EH (cell line): ENCODE measurements at places on chromosomes 7 and 10.

DNA sequence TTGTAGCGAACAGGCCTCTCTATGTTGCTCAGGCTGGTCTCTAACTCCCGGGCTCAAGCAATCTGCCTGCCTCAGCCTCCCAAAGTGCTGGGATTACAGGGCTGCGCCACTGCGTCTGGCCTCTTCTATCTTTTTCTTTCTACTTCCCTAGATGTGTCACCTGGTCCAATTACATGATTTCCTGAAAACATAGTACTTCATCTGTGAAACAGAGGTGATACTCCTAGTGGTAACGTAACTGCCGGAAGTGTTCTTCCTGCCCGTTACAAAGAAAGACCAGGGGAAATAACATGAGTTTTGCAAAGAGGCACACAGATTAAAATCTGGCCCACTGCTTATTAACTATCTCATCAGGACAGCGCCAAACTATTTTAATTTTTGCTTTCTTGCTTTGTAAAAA, 18.4 kb upstream of the HGF start:
- no peak for DNase-seq

- DNase-seq: no peak
Observed at GRCh38 chr10:84453303-84453702, 124.9 kb downstream of the CCSER2 start.

GRCh38 chr7:27688056-27688455, 25.4 kb upstream of the HIBADH start:
- DNase-seq: no peak

GRCh38 chr10:72334825-72335393, 19.8 kb downstream of the DNAJB12 start:
- no peak for DNase-seq

DNA sequence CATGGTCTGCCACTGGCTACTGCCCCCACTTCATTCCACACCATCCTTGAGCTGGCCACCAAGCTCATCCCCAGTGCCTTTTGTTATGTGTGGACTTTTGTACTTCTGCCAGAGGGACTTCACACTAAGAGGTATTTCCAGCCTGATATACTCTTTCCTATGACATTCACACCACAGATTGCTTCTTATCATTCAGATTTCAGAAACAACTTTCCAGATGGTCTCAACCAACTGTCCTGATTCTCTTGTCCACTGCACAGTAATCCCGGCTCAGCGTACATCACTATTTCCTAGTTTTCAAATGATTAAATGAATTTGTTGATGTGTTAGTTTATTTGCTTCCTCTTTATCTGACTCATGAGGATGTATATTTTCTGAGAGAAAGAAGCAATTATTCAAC, 7.1 kb downstream of the CDC14C start:
- no peak for DNase-seq

DNA sequence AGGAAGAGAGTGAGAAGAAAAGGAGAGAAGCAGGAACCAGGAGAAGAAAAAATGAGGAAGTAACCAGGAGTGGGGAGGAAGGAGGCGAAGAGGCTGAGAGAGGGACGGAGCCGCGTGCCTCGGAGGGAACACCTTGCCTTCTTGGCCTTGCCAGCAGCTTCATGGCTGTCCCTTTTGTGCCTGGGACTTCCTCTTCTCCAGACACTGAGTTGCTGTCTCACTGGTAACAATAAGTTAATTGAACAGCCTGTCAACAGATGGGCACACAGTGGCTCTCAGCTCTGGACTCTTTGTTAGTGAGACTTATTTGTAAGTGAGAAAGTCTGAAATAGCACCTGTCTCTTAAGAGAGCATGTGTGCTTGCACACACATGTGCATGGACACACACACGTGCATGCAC, 83.2 kb downstream of the GATA3 start:
- DNase-seq: no peak

DNA sequence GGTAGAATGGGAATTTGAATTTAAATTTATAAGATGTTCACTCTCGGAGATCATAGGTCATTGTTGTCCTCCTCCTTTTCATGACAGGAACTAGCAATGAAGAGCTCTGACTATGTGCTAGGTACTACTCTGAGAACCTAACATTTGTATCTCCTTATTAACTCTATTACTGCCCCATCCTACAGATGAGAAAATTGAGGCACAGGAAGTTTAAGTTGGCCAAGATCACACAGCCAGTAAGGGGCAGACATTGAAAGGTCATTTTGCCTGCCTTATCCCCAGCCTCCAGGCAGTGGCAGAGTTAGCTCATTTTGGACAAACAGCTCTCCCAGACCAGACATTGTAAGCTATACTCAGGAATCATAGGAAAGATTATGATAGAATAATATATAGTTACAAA, 6.0 kb downstream of the SRGN start:
- DNase-seq: peak; percentile 41

- DNase-seq: no peak
Observed at GRCh38 chr7:24980534-24981170, 674 bp upstream of the OSBPL3 start.

GRCh38 chr10:119643306-119644204, 7.6 kb upstream of the BAG3 start:
- DNase-seq: peak; percentile 35

DNA sequence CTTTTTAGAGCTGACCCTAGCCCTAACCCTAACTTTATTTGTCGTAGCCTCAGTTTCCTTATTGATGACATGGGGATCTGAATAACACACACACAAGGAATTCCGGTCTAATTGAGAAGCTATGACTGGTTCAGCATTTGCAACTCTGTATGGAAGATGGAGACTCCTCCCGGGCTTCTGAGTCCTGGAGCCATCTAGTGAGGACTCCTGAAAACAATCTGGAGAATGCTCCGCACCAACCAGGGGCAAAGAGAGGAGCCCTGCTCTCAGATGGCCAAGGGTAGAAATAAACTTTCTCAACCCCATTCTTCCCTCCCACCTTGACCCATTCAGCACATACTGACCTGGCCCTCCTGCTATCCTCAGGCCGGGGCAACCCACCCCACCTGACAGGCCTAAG, 26.4 kb downstream of the MBL2 start:
- DNase-seq: no peak

- DNase-seq: peak; percentile 96
Observed at GRCh38 chr10:98414932-98415730, at the start of gene PYROXD2. Gene PYROXD2, minus strand, starts transcription at chr10:98415182. Its CDS starts 47 bp downstream, at chr10:98415135.

GRCh38 chr7:140209866-140210609, 33.3 kb upstream of the KDM7A start:
- DNase-seq: no peak

GRCh38 chr10:4649471-4649870, 176.5 kb upstream of the AKR1E2 start:
- DNase-seq: no peak

- no peak for DNase-seq
Observed at GRCh38 chr7:90569368-90569767, 26.8 kb upstream of the CDK14 start.

DNA sequence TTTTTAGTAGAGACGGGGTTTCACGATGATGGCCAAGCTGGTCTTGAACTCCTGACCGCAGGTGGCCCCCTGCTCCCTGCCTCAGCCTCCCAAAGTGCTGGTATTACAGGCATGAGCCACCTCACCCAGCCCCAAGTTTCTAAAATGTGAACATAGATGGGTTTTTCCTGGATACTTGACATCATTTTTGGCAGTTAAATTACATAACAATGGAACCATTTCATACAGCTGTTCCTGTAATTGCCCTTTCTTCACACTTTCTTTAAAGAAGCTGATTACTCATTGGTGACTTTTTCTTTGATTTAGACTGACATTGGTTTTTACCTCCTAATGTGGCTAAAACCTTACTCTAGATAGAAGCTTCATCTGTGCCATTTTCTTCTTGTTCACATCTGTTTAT, 5.9 kb downstream of the ZKSCAN1 start:
- DNase-seq: no peak

- no peak for DNase-seq
Observed at GRCh38 chr10:124324451-124324850, 94.3 kb downstream of the OAT start.

DNA sequence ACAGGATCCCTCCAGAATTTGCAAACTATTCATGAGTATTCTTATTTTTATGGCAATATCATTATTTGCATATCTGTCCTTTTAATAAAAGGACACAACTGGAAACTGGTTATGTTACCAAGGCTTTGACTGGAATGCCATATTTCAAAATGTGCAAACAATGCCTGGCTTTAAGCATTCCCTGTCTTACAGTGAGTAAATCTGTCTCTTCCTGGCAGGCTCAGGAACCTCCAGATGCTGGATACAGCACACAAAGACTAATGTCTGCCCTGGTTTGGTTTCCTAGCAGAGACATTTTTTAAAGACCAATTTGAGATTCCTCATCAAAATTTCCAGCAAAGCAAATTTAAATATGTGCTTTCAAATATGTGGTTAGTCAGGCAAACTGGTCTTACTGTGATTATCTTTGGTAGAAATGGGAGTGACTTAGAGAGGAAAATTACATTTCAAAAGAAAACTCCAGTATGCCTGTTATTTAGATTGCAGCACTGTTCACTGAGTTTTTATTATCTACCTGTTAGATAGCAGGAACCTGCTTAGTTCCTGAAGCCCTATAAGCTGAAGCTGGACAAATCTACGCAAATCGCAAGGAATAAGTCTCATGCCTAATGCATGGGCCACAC, 31.3 kb downstream of the RNF216 start:
- peak; percentile 27 for DNase-seq

DNA sequence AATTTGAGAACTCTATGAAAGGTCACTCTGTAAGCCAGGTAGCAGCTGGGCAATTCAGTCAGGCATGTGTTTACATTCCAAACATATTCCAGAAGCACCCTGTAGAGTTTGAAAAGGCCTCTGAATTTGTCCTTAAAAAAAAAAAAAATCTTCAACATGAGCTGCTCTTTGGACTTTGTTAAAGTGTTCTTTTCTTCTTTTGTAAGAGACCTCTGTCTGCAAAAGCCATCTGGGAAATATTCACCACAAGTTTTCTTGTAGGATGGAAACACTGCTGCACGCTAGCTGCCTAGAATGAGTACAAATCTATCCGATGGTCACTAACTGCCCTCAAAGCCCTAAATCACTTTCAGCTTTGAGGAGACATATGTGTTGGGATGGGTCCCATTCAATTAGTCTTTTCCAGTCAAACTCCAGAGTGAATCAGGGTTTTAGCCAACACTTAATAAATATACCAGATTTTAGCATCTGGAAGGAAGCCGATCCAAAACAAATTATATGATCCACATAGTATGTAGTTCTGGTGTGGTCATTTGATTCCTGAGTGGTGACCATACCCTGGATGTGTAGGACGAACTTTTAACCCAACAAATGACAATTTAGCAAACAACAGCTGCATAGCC, 85.9 kb downstream of the CD36 start:
- peak; percentile 86 for DNase-seq

DNA sequence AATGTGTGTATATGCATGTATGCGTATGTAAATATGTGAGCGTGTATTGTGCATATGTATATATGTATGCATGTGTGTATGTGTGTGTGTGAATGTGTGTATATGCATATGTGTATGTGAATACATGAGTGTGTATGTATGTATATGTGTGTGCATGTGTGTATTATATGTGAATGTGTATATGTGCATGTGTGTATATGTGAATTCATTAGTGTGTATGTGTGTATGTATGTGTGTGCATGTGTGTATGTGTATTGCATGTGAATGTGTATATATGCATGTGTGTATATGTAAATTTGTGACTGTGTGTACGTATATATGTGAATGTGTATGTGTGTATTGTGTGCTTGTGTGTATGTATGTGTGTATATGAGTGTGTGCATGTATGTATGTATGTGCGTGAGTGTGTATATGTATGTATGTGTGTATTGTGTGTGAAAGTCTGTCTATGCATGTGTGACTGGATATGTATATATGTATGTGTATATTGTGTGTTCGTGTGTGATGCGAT, 455.9 kb downstream of the TYW1 start:
- no peak for DNase-seq

- no peak for DNase-seq
Observed at GRCh38 chr10:8677642-8678041, 623.2 kb downstream of the GATA3 start.

DNA sequence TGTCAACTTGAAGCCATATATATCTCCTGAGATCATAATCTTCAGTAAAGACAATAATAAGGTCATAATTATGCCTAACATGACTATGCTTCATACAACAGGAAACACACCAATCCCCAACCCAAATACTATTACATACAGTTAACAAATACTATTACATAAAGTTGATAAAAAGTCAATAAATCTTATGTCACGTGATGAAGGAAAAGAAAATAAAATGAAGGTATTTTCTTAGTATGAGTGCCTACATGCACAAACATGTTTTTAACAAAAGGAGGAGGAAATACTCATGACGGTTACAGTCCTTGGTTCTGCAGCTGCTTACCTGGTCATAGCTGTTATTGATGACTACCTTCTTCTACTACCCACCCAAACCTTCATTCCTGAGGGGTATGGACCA, 810.7 kb downstream of the PHTF2 start:
- no peak for DNase-seq

GRCh38 chr10:20454331-20454730, 442.8 kb downstream of the NEBL start:
- no peak for DNase-seq

DNA sequence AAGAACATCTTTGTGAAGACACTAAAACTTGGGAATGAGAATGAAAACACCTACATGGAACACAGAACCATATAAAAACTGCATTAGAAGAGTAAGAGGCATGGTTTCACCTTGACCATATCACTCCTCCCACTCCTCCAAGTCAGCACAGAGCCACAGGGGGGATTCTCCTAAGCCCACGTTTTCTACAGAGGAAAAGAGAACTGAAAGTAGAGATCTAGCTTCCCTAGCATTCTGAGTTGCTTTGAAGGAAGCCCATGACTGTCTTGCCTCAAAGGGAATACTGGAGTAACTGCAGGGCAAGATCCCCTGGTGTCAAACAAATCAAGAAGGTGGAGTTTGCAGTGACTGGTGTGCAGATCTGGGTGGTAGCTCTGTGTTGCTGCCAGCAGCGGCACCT, 43.9 kb downstream of the HBP1 start:
- no peak for DNase-seq

- no peak for DNase-seq
Observed at GRCh38 chr10:44004913-44005787, 356.5 kb upstream of the ZNF32 start.

DNA sequence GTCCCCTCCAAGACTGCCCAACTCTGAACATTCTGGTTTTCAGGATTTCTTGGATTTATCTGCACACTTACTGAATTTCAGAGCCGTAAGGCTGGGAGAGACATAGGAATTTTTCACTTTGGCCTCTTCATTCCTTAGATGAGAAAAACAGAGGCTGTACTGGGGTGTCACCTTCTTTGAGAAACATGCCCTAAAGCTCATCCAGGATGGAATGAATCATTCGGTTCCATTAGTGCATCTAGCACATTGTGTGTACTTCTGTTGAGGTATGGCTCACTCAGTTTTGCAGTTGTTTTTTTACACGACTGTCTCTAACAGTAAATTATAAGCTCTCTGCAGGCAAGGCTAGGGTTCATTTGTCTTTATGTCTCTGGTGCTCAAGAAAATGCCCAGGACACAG, 383.4 kb downstream of the GATA3 start:
- no peak for DNase-seq

GRCh38 chr7:99848420-99849216, 20.8 kb downstream of the CYP3A43 start:
- no peak for DNase-seq

GRCh38 chr7:42152329-42153205, 84.4 kb downstream of the GLI3 start:
- DNase-seq: no peak

- peak; percentile 25 for DNase-seq
Observed at GRCh38 chr7:70738151-70738885, 393.6 kb upstream of the GALNT17 start.

GRCh38 chr10:77504873-77505257, 132.7 kb downstream of the KCNMA1 start:
- peak; percentile 45 for DNase-seq

- peak; percentile 46 for DNase-seq
Observed at GRCh38 chr7:46454816-46455215, 533.7 kb upstream of the IGFBP3 start.
